ENCODE measurements at places on chromosomes 11 and 22.

- no peak for DNase-seq
Observed at GRCh38 chr22:20545681-20546521, 38.5 kb downstream of the MED15 start.

DNA sequence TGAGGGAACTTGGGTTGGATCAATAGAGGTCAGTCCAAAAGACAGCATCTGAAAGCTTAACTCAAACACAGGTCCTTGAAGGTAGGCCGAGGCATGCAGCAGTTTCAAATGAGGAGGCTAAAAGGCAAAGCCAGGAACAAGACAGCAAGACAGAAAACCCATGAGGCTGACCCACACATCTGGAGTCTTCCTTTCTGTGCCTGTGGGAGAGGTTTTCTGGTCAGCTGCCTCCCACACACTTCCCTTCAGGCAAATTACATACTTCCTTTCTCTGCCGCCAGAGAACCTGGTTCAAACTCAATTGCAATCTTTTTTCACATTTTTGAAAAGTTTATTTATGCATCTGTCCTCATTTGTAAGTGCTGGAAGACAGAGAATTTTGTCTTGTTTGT is 29.8 kb upstream of the CRTAM start:
- DNase-seq = no peak

DNA sequence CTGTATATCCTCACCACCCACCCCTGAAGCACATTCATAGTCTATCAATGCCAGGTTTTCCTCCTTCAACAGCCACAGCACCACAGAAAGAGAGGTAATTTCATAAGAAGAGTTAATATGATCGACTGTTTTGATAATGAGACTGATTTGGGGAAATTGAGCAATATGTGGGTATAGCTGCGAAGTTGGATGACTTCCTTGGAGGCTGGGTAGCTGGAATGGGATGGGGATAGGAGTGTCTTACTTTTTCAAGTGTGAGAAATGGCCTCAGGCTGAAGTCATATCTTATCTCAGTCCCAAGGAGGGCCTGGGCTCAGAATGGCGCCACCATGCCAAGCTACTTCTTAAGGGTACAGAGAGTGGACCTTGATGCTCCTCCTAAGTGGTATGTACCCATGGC is 187.6 kb upstream of the CCDC90B start:
- no peak for DNase-seq

DNA sequence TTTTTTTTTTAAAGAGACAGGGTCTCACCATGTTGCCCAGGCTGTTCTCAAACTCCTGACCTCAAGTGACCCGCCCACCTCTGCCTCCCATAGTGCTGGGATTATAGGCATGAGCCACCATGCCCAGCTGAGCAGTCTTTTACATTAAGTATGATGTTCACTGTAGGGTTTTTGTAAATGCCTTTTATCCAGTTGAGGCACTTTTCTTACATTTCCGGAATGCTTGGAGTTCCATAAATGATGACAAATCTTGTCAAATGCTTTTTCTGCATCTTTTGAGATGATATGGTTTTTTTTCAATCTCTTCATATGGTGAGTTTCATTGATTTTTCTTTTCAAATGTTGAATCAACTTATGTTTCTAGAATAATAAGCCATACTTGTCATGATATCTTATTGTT is 29.4 kb upstream of the CTTN start:
- DNase-seq = no peak

All from LoVo (cell line).